A673 (cell line): ENCODE measurements at places on chromosomes 1 and 21.
A peak's percentile ranks its signal among the peaks of the same experiment; 100 is the strongest.

- peak; percentile 21 for DNase-seq
- no peaks in the 10 kb centered on the region for H3K36me3 ChIP-seq
- H3K27me3 ChIP-seq, result no peaks in the 10 kb centered on the region
- H3K4me1 ChIP-seq, result peaks cover 13% of the 10 kb centered on the region
Observed at GRCh38 chr21:45018131-45019075, 56.0 kb upstream of the ADARB1 start.

- DNase-seq, result no peak
- peaks cover 4% of the 10 kb centered on the region for H3K27me3 ChIP-seq
- H3K4me3 ChIP-seq, result no peak overlapping the region
- H3K36me3 ChIP-seq, result no peaks in the 10 kb centered on the region
- no peak overlapping the region for H3K27ac ChIP-seq
- H3K4me1 ChIP-seq, result no peaks in the 10 kb centered on the region
Observed at GRCh38 chr1:207405814-207406213, 48.3 kb upstream of the CR2 start.

GRCh38 chr1:82466891-82467290 lies 666.2 kb downstream of the ADGRL2 start:
- H3K27me3 ChIP-seq, result no peaks in the 10 kb centered on the region
- no peak for DNase-seq
- H3K4me1 ChIP-seq, result peaks cover 12% of the 10 kb centered on the region
- no peaks in the 10 kb centered on the region for H3K36me3 ChIP-seq

DNA sequence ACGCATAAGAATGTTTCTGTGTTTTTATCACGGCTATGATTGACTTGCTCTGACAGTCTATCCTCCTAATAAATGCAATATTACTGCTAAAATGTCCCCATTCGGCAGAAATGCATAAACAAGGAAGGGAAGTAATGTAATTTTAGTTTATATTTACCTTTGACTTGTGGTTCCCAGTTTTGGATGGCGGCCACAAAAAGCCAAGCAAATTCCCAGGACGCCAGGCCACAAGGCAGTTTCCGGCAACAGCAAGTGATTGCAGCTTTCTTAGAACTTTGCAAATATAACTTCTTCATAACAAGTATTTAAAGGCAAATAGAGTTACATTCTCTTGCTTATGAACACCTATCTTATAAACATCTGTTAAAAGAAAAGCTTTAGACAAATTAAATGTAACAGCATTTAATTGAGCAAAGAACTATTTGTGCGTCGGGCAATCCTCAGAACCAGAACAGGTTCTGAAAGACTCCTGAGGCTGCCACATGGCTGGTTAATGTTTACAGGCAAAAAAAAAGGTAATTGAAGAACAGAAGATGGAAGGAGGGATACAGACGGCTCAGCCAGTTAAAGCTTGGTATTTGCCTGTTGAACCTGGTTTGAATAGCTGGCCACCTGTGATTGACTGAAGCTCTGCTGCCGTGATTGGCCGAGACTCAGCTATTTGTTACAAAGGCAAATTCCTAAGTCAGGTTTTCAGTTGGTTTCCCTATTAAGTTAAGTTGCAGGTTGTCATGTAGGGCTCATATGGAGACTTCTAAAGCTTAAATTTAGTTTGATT lies 80.8 kb downstream of the C21orf91 start:
- H3K4me3 ChIP-seq, result no peak overlapping the region
- no peaks in the 10 kb centered on the region for H3K36me3 ChIP-seq
- H3K4me1 ChIP-seq, result no peaks in the 10 kb centered on the region
- no peak overlapping the region for H3K27ac ChIP-seq
- no peak for DNase-seq
- no peaks in the 10 kb centered on the region for H3K27me3 ChIP-seq

GRCh38 chr1:89277725-89278124 lies 5.1 kb upstream of the GBP5 start:
- DNase-seq, result no peak
- H3K4me3 ChIP-seq, result no peak overlapping the region
- H3K27ac ChIP-seq, result no peak overlapping the region
- no peaks in the 10 kb centered on the region for H3K4me1 ChIP-seq
- H3K36me3 ChIP-seq, result no peaks in the 10 kb centered on the region

DNA sequence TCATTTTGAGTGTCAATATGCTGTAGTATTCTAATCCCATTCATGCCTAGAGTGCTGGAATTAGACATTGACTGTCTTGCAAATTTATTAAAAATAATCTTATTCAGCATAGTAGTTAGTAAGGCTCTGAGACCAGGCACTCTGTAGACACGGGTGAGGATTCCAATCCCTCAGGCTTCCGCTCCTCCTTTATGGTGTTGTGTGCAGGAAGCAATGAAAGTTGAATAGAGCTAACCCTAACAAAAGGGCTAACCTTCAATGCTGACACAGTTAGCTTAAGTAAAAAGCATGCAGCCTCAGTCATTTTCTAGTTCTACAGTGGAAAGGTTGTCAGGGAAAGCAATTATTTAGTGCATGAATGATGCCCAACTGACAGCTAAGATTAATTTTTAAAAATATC lies 199.6 kb upstream of the SGIP1 start:
- DNase-seq, result peak; percentile 47
- peak overlapping the region; percentile 54 for H3K4me3 ChIP-seq
- H3K27me3 ChIP-seq, result no peaks in the 10 kb centered on the region
- H3K4me1 ChIP-seq, result peaks cover 51% of the 10 kb centered on the region
- peak overlapping the region; percentile 84 for H3K27ac ChIP-seq

DNA sequence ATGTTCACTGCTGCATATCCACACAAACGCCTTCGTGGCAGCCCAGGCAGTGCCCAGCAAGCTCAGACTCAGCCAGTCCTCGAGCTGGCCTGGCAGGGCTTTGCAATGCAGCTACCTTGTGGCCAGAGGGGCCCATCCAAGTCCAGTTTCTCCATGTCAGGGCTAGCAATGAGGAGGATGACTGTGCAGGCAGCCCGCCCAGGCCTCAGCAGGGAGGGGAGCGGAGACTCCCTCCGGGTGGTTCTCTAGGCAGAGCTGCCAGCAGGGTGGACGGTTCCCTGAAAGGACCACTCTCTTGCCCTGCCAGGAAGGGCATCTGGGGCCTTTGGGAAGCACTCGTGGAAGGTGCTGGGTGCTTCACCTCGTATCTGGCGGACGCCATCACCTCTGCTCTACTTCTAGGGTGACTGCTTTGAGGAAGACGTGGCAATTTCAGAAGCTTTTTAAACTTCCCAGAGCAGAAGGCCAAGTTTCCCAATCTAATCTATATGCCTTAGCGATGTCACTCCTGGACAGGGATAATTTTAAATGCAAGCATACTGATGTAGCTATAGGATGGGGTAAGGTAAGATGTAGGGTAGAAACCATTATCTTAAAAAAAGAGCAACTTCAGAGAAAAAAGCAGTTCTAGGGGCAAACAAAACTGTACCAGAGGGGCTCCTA lies 56.2 kb downstream of the RUNX1 start:
- no peaks in the 10 kb centered on the region for H3K36me3 ChIP-seq
- H3K4me1 ChIP-seq, result no peaks in the 10 kb centered on the region
- DNase-seq, result no peak
- no peak overlapping the region for H3K27ac ChIP-seq
- no peak overlapping the region for H3K4me3 ChIP-seq
